H9 (cell line): ENCODE measurements at places on chromosomes 7 and 10.

- DNase-seq = no peak
Observed at GRCh38 chr10:96968682-96969423, 136.8 kb downstream of the LCOR start.

DNA sequence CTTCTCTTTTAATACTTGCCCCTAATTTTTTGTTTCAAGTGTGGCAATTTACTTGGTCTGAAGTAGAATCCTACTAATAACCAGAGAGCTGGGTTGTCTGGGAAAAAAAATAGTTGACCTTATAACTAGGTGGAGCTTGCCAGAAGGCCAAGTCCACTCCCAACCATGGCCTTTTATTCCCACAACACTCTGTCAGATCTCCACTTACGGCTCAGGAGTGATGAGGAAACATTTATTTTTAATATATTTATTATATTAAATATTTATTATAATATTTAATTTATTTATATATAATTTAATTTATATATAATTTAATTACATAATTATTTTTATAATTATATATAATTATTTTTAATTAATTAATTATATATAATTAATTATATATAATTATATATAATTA is 58.8 kb downstream of the TSPAN12 start:
- DNase-seq = no peak

DNA sequence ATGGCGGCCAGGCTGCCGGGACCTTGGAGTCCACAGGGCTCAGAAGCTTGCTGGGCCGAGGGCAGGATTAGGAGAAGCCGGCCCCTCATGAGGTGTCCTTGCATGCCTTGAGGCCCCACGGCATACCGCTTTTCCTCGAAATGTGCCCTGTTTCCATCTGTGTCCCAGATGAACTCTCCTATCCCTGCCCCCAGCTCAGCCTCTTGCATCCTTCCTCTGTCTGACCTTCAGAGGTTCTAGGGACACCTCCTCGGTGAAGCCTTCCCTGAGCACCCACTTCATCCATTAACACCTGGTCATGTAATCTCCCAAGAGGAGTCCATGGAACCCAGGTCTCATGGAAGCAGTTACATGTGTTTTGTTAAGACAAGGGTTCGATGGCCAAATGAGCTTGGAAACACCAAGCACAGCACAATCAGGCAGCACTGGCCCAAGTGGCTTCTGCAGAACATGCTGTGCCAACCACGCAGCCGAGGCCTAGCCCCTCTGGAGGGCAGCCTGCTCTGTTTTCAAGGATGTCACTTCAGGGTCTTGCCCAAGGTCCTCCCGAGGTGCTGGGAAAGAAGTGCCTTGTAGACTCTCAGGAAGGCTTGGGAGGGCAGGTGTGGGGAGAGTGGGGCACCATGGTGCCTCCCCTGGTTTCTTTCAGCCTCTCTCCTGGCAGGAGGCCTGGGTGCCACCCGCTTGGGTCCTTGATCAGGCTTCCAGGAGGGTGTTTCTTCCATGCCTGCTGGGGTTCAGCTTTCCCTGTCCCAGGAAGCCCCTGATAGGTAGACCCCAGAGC is 124.3 kb downstream of the NEURL1 start:
- DNase-seq = no peak

GRCh38 chr7:29287366-29287765 is 92.8 kb downstream of the CHN2 start:
- DNase-seq = no peak

DNA sequence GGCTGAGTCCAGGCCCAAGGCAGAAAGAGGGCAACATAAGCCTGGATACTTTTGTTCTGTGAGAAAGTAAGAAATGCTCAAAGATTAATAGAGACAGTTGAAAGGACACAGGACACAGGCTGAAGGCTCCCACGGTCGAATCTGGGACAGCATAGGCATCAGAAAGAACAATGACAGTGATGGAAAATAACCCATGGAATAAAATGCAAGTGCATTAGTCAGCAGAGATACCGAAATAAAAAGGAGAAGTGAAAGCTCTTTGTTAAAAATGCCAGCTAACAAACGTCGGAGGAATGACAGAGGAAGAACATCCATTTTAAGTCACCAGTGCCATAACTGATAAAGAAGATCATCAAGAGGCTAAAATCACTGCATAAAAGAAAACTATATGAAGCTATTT is 19.6 kb upstream of the AGAP5 start:
- DNase-seq = no peak

DNA sequence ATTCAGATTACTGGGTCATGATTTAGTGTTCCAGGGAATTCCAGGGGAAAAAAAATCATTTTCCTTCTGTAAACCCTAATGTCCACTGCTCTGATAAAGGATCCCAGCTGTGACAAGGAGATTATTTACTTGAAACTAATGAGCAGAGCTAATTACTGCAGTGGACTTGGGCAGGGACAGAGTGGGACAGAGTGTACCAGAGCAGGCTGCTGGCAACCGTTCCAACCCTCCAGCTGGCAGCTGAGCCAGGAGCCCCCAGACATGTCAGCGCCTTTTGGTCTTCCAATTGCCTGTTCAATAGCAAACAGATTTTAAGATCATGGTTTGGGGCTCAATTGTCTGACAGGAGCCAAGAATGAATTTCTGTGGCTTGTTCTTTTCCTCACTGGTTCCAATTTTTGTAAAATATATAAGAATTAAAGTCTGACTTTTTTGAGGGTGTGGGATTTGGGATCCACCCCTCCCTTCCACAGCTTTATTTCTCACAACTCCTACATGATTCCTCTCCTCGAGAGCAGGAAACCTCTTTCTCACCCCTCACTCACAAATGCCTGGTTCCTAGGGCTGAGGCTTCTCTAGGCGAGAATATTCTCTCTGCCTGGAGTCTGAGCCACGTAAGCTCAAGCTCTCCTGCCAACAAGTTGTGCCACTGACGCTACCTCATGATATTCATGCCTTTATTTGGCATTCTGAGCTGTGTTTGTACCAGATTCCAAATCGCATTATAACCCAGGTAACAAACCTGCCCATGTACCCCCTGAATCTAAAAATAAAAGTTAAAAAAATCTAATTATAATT is 20.6 kb upstream of the FAM180A start:
- DNase-seq = no peak

- no peak for DNase-seq
Observed at GRCh38 chr10:77602913-77603533, 34.6 kb downstream of the KCNMA1 start.

- DNase-seq = peak; percentile 54
Observed at GRCh38 chr7:126656165-126656564, 596.6 kb downstream of the GRM8 start.

DNA sequence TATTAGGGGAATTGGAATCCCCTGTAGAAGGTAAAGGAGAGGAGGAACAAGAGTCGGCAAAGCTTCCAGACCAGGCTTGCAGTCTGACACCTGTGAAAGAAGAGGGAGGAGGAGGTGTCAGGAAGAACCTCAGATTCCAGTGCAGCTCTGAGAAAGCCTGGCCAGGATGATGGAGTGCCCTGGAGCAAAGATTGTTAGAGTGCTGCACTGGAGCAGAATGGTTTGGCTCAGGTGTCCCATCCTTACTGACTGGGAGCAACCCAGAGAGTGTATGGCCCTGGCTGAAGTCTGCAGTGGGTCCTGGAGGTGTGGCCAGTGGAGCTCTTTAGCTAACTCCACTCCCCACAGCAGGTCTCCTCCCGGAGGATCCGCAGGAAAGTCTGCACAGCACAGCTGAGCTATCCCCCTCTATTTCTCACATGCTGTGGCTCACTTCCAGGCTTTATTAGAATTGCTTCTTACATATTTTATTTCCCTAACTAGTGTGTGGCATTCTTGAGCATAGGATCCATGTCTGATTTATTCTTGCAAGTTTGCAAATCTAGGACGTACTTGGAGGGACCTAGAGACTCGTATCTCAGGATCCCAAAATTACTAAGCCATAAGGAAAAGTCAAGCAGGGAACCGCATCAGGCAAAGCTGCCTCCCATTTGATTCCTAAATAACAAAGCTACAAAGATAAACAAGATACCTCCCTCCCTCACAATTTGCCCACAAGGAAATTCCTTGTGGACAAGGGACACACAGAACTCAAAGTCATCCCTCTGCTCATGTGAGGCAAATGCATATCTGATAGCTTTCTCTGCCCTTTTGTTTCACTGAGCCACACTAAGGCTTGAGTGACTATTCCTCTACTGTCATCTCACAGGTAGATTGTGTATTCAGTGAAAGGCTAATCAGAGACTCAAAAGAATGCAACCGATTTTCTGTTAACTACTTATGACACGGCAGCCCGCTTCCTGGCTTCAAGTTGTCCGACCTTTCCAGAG is 58.8 kb downstream of the VIM start:
- DNase-seq = no peak

- DNase-seq = no peak
Observed at GRCh38 chr10:35508647-35509046, 96.5 kb upstream of the GJD4 start.

DNA sequence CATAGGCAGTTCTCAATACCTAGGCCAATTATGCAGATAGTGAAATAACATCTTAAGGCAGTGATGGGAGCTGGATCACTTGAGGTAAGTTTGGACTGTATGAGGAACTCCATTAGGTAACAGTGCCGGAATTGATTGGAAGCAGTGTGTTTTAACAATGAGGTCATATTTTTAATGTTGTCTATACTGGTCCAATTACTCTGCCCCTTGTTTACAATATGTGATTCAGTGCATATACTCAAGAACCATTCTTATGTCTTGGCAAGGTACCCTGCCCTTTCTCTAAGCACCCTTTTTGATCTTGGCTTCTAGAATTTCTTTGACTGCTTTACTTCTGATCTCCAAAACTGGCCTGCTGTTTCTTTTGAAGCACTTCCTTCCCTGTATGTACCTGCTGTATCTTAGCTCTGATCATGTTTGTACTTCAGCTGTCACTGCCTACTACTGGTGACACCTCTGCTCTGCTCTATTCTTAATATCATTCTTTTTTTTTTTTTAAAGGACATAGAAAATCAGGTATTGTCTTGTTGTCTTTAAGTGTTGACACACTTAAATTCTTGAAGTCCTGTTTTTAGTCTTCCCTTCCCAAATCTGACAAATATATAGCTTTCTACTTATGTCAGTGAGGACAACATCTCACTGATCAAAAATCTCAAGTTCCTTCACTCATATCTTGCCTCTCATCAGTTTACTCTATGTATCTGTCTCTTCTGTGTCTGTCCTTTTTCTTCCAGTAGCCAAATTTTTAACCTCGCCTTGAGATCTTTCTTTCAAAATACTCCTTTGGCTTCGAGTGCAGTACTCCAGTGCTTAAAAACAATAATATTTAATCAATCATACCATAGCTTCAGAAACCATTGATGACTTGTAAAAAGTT is 46.4 kb upstream of the RPA3 start:
- DNase-seq = no peak

DNA sequence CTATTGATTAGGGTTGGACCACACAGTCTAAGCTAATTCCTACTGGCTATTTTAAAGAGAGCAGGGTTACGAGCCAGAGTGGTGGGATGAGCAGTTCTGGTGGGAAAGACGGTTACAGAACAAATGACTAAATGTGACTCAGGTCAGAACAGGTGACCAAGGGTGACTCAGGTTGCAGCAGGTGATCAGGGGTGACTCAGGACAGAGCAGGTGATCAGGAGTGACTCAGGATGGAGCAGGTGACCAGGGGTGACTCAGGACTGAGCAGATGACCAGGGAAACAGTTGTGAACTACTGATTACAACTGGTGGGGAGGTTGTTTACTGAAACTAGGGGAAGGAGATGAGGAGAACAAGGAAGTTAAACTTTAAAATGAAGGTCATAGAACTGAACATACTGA is 366.3 kb downstream of the ABCA13 start:
- peak; percentile 33 for DNase-seq

- no peak for DNase-seq
Observed at GRCh38 chr10:11043446-11044127, 25.9 kb downstream of the CELF2 start.

DNA sequence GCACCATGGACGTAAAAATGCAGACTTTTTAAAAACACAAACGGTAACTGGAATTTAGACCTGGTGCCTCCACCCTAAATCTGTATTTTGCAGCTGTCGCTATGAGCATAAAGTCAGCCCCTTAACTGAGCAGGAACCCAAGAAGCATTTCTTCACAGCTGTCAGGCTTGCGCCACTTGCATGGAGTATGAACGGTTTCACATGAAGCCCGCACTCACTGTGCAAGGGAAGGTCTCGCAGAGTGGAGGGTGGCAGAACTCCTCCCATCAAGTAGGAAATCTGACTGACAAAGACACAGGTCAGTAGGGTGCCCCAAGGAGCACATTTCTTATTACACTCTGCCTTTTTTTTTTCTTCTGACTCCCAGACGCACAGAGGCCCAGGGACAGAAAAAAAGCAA is 58.5 kb downstream of the ELMO1 start:
- DNase-seq = peak; percentile 41

- no peak for DNase-seq
Observed at GRCh38 chr10:72065439-72066025, 22.8 kb downstream of the SPOCK2 start.

- peak; percentile 57 for DNase-seq
Observed at GRCh38 chr10:124125305-124126116, 32.1 kb upstream of the CHST15 start.

DNA sequence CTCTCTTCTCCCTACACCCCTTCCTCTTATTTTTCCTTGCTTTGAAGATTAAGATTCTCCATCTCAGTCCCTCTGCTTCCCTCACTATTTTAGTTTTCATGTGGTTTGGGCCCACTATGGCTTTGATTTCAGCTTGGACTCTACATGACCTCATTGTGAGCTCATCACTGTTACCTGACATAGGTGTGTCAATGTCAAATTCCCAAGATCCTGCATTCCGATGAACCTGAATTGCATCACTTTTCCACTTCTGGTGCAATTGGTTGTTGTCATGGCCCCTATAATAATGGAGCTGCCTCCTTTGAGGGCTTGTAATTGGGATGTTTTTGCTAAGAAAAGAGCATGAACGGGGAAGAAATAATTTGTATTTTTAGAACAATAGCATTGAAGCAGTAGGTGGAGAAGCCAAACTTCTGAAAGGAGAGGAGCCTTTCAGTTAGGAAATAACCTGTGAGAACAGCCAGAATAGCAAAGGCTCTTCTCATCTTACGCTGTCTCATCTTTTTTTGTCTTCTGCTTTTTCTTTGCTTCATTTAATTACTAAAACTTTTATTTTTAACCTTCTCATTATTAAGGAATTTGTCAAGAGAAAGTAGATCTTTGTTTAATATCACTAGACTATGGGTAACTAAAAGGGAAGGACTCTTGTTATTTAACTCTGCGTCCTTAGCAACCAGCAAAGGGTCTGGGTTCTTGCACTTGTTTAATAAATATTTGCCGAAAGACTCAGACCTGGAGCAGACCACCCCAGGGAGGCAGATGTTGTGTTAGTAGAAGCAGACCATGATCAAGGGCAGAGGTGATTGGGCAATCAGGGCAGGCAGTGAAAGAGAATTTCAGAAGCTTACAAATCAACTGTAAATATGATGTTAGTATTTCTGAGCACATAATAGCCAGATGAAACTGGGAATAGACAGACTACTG is 95.4 kb downstream of the TES start:
- DNase-seq = no peak

- DNase-seq = no peak
Observed at GRCh38 chr7:46600340-46600739, 679.3 kb upstream of the IGFBP3 start.

DNA sequence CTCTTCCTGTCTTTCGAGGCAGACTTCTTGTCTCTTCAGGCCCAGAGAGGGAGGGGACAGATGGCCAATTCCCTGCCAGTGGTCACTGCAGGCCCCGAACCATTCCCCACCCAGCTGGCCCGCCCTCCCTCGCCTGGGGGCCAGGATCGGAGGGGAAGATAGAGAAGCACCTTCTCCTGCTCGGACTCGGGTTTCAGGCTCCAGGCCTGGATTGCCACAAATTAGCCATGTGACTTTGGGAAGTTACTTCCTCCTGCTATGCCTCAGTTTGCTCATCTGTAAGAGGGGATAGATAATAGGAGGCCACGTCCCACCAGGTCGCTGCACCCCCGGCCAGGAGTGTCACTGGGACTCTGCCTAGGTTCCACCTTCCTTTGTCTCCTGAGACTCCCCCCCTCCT is 24.8 kb upstream of the PPP2R2D start:
- DNase-seq = peak; percentile 23
